Endothelial cell (in vitro differentiated cells): ENCODE measurements at places on chromosomes 3 and 15.

GRCh38 chr15:69760258-69760845 is 307.7 kb downstream of the RPLP1 start:
- no peak for DNase-seq

DNA sequence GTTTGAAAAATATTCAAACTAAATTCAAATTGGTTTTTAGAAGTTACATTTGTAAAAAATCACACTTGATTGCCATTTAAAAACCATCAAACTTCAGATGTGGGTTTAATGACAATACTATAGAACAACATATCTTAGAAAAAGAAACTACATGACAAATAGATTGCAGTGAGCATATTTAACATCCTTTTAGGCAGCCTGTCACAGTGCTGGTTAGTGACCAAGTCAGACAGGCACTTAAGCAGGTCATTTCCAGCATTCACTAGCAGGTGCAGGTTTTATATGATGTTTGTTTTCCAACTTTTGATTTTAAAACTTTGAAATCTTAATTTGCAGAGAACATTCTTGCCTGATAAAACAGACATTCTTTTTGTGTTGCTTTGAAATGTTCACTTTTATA is 115.7 kb downstream of the MBNL1 start:
- no peak for DNase-seq

DNA sequence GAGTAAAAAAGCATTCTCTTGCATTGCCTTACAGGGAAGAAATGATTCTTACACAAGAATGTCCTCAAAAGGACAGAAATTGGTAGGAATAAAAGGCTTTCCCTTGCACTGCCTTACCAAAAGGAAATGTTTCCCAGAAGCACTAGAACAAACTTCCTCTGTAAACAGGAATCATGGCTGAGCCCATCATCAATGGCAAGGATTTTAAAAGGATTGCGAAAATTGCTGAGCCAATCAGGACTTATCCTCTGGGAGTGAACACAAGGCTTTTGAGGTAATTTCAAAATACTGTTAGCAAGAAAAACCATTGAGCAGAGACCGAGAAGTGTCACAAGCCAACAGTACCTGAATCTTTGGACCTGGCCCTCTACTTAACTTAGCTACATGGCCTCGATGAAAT is 897.3 kb downstream of the ROBO1 start:
- no peak for DNase-seq

DNA sequence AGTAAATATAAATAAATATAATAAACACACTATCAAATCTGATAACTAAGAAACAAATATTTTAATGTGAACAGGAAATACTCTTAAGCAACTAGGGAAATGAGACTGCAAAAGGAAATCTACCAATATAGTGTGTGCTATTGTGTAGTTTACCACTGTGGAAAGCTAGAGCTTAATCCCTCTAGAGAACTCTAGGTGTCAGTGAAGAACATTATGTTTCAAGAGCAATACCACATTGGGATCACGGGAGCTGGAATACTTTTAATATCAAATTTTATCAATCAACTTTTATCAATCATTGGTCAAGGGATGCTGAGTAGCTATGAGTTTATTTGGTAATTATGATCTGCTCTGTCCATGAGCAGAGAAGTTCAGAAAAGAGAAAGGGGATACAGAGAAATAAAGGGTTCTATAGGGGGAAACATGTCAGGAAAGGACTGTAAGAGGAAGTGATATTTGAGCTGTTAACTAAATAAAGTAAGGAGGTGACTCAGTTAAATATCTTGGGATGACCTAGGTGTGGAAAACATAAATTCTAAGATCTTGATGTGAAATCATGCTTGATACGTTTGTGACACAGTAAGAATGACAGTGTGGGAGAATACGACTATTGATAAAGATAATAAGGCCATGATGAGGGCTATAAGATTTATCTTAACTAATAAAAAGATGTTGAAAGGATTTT is 762.2 kb upstream of the ALCAM start:
- no peak for DNase-seq

DNA sequence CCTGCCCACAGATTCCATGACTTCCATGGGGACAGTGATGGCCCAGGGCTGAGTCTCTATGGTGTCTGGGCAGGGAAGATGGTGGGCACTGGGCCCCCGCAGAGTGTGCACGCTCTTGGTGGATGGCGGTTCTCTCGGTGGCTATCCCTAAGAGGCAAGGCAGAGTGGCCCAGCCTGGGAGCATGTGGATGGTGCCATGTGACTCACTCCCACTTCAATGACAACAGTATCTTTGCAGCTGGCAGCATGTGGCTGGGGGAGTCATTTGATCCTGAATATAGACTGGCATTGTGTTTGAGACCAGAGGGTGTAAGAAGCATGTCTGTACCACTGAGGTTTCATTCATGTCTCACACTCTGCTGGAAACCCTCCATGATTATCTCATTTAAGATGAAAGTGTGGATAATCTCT is 101.2 kb downstream of the CORO2B start:
- no peak for DNase-seq

- no peak for DNase-seq
Observed at GRCh38 chr3:123151251-123151705, 50.5 kb upstream of the SEC22A start.

- no peak for DNase-seq
Observed at GRCh38 chr3:127707851-127708411, 35.2 kb downstream of the ABTB1 start.

GRCh38 chr15:90701048-90701447 is 16.1 kb upstream of the BLM start:
- DNase-seq: no peak

DNA sequence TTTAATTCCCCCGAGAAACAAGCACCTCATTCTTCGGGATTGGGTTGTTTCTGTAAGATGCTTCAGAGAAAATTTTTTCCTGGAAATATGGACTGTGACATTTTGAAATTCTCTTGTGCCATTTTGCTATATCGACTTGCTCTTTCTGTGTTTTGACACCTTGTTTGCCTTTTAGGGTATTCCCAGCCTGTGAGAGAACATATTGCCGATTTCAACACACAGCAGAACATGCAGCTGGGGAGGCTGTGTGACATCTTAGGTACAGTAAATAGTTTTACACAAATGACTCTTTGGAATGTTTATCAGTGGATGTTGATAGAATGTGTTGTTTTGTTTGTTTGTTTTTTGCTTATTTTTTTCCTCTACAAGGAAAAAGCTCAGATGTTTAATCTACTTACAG is 130.2 kb downstream of the IQCH start:
- DNase-seq: no peak

DNA sequence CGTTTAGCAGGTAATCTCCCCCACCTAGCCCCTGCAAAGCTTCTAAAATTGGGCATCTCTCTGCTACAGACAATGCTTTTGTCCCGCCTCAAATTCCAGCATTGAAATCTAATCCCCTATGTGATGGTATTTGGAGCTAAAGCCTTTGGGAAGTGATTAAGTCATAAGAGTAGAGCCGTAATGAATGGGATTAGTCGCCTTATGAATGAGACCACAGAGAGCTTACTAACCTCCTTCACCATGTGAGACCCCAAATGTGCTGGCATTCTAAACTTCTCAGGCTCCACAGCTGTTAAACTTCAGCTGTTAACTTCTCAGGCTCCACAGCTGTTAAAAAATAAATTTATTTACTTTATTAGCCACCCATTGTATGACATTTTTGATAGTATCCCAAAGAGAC is 374.2 kb upstream of the BCHE start:
- no peak for DNase-seq

GRCh38 chr3:50657407-50657806 is 17.3 kb upstream of the DOCK3 start:
- no peak for DNase-seq

- no peak for DNase-seq
Observed at GRCh38 chr15:93861413-93861812, 369.9 kb upstream of the MCTP2 start.

- no peak for DNase-seq
Observed at GRCh38 chr15:98616397-98616796, 31.9 kb upstream of the IGF1R start.
